ENCODE measurements at places on chromosomes 3 and 15. TPM values are rescaled to one million over a fixed set of nuclear protein-coding genes. Genes with fewer than 3 reads are reported as not detected.

Gene MYZAP
- total RNA-seq = 0.84 TPM

Gene SCN5A
- total RNA-seq = 0.45 TPM

Gene ZIC1
- total RNA-seq = 1.7 TPM

DNA sequence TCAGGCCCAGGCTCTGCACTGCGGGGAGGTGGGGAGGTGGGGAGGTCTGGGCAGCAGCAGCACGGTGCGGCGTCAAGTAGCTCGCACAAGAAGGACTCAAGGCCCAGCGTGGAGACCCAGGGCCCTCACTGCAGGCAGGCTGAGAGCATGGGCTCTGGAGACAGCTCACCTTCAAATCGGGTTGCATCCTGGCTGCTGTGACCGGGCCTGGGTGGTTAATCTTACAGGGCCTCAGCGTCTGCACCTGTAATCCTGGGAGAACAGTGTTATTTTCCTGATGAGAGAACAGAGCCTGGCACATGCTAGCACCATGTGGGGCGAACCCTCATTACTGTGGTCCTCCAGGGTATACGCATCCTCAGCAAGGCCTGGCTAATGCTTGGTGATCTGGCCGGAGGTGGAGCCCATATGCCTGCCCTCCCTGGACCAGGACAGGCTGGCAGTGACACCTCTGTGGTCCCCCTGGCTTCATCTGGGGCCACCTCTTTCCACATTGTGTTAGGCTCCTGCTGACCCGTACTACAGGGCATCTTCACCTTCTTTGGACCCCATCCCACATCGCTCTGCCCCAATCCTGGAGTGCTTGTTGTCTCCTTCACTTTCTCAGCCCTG lies 55.5 kb downstream of the RGMA start:
- H3K27ac ChIP-seq = no peak overlapping the region
- no peaks in the 10 kb centered on the region for H3K36me3 ChIP-seq
- H3K27me3 ChIP-seq = no peaks in the 10 kb centered on the region
- DNase-seq = no peak

DNA sequence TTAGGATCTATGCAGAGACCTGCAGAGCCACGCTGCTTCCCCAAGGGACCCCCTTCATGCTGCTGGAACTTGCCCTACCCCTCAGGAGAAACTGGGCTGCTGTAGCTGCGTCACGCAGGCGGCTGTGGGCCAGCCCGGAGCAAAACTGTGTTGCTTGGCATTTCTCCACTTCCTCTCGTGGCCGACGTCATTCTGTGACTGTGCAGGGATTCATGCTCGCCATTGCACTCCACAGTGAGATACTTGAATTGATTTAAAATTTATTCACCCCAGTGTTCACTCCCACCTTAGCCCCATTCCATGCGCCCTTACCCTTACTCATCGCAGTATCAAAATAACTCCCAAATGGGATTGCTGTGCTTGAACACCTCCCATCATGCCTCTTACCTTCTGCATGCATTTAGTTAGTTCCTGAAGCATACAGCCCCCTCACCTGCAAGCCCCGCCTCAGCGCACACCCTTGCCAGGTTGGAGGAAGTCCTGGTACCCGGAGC lies 45.7 kb downstream of the TMEM44 start:
- H3K27me3 ChIP-seq = no peaks in the 10 kb centered on the region
- no peak overlapping the region for H3K27ac ChIP-seq
- no peaks in the 10 kb centered on the region for H3K36me3 ChIP-seq
- no peaks in the 10 kb centered on the region for H3K4me1 ChIP-seq
- H3K4me3 ChIP-seq = no peak overlapping the region
- peak; percentile 89 for DNase-seq

DNA sequence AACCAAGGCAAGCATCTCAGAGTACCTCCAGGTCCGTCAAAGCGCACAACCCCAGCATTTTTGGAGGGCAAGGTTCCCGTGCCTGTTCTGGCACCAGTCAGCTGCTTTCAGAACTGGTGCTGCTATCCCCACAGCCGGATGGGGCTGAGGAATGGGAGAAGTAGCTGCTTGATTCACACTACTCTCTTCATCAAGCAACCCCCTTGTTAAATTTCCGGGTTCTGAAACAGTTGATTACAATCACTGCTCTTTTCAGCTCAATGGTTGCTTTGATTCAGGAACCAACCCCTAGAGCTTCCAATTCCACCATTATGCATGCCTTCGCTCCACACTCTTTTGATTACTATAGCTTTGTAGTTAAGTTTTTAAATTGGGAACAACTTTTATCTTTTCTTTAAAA lies 12.3 kb upstream of the UBA7 start:
- H3K4me1 ChIP-seq = no peaks in the 10 kb centered on the region
- H3K36me3 ChIP-seq = no peaks in the 10 kb centered on the region
- DNase-seq = no peak
- H3K27ac ChIP-seq = no peak overlapping the region
- no peak overlapping the region for H3K4me3 ChIP-seq
- no peaks in the 10 kb centered on the region for H3K27me3 ChIP-seq

GRCh38 chr3:115928376-115928775 lies 305.1 kb downstream of the GAP43 start:
- H3K36me3 ChIP-seq = no peaks in the 10 kb centered on the region
- DNase-seq = no peak
- no peak overlapping the region for H3K27ac ChIP-seq
- no peaks in the 10 kb centered on the region for H3K27me3 ChIP-seq

Gene ANO10
- 42.6 TPM for total RNA-seq

Gene BLM
- 0.94 TPM for total RNA-seq

Gene SERPINI2
- 0.49 TPM for total RNA-seq

- H3K4me3 ChIP-seq = no peak overlapping the region
- H3K27me3 ChIP-seq = no peaks in the 10 kb centered on the region
- no peak overlapping the region for H3K27ac ChIP-seq
- no peaks in the 10 kb centered on the region for H3K36me3 ChIP-seq
- DNase-seq = no peak
- no peaks in the 10 kb centered on the region for H3K4me1 ChIP-seq
Measured at GRCh38 chr3:141152801-141153678, 78.6 kb upstream of the PXYLP1 start.

DNA sequence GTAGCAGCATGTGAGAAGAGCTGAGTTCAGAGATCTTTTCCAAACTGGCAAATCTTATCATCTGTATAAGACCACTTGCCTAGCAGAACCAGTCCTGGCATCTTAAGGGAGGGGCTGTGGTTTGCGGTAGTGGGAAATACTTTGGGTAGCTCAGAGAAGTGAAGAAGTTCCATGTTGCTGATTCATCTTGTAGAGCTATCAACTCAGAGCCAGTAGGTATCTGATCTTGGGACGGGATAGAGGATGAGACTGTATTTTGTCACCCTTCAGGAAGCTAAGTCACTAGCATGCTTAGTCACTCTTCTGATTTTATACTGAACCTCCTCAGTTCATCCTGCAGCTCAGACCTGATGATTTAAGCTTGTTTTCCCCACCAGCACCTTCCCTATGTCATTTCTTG lies 211.4 kb downstream of the NR1D2 start:
- no peaks in the 10 kb centered on the region for H3K36me3 ChIP-seq
- no peak overlapping the region for H3K27ac ChIP-seq
- no peak for DNase-seq

Gene HIGD2B
- not detected for total RNA-seq

DNA sequence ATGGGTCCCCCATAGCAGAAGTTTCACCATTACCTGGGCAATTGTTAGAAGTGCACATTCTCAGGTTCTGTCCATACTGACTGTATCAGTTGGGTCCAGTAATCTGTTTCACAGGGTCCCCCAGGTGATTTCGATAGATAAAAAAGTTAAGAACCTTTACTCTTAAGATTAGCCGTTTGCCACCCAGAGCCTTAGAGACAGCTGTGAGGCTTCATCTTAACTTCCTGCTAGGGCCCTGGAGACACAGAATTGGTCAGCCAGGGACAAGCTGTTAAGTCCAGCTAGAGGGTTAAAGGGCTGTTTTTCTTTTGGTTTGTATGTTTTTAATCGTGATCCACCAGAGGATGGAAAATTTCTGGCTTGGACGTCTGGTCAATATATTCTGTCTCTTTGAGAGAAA lies 6.7 kb downstream of the FAM162A start:
- no peak overlapping the region for H3K4me3 ChIP-seq
- no peak for DNase-seq
- no peak overlapping the region for H3K27ac ChIP-seq
- no peaks in the 10 kb centered on the region for H3K4me1 ChIP-seq
- H3K27me3 ChIP-seq = no peaks in the 10 kb centered on the region

DNA sequence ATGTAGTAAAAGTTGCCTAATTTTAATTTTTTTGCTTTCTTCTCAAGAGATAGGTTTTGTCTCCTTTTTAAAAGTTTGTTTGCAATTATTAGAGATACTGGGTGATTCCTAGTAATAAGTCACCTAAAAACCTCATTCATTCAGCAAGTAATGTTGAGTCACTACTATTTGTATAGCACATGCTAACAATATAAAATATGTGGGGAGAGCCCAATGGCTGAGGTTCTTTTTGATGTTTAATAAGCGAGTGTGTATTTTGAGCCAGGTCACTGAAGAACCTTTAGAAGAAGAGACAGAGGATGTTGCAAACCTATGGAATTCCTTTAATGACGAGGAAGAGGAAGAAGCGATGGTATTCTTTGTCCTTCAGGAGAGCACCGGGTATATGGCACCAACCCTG lies 123.7 kb upstream of the CHRM5 start:
- H3K27ac ChIP-seq = no peak overlapping the region
- no peaks in the 10 kb centered on the region for H3K4me1 ChIP-seq
- H3K27me3 ChIP-seq = no peaks in the 10 kb centered on the region
- no peak for DNase-seq

DNA sequence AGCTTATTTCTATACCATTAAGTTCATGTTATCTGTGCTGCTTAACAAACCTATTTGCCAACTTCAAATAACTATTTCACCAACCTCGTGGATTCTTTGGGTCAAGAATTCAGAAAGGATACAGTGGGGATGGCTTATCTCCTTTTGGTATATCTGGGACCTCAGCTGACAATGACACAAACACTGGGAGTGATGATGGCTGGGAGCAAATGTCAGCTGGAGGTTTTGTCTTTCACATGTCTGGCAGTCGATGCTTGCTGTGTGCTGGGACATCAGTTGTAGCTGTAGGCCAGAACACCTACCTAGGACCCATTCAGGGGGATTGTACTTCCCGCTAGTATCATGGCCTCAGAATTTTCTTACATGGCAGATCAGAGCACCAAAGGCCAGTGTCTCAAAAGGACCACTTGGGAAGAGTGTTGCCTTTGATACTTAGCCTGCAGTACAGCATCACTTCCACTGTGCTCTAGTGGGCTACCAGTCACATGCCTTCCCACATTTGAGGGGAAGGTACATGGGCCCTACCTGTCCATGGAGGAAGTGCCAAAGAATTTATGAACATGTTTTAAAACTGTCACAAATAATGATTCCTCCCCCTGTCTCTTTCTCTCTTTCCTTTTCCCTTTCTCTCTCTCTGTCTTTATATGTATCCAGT lies 23.7 kb upstream of the FAM98B start:
- no peaks in the 10 kb centered on the region for H3K4me1 ChIP-seq
- H3K27ac ChIP-seq = no peak overlapping the region
- no peaks in the 10 kb centered on the region for H3K27me3 ChIP-seq
- H3K4me3 ChIP-seq = no peak overlapping the region
- no peaks in the 10 kb centered on the region for H3K36me3 ChIP-seq
- no peak for DNase-seq

GRCh38 chr3:16511681-16512434 lies 1.6 kb downstream of the RFTN1 start:
- DNase-seq = peak; percentile 86
- peak overlapping the region; percentile 10 for H3K27ac ChIP-seq
- no peaks in the 10 kb centered on the region for H3K36me3 ChIP-seq
- H3K4me1 ChIP-seq = peaks cover 2% of the 10 kb centered on the region

Gene RPSA
- 479 TPM for total RNA-seq

Gene CAPN3
- total RNA-seq = 22.6 TPM

Gene STX19
- not detected for total RNA-seq

DNA sequence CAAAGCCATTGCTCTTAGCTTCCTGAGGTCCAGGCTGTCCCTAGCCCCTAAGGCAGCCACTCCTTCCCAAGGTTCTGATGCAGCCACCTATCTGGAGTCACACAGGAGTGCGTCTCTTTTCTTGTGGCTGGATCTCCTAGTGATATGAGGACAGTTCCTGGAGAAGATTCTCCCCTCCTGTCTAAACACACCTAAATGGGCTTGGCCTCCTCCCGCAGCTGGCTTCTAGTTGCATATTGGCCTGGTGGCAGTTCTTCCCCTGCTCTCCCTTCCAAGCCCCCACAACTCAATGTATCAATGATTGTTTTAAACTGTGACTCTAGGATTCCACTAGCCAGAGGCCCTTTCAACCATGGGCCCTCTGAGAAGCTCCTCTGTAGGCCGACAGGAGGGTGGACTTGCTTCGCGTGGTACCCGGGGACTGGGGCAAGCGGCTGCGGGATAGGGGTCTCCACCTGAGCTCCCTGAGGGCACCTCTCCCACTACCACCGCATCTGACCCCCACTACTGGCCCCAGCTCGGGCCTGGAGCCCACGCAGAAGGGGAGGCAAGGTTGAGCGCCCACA lies 1.4 kb downstream of the ITGA11 start:
- DNase-seq = no peak
- no peaks in the 10 kb centered on the region for H3K27me3 ChIP-seq
- peaks cover 6% of the 10 kb centered on the region for H3K4me1 ChIP-seq
- peak overlapping the region; percentile 67 for H3K4me3 ChIP-seq
- peak overlapping the region; percentile 78 for H3K27ac ChIP-seq

Gene OSBPL10
- 47.9 TPM for total RNA-seq

Gene TJP1
- 120 TPM for total RNA-seq

DNA sequence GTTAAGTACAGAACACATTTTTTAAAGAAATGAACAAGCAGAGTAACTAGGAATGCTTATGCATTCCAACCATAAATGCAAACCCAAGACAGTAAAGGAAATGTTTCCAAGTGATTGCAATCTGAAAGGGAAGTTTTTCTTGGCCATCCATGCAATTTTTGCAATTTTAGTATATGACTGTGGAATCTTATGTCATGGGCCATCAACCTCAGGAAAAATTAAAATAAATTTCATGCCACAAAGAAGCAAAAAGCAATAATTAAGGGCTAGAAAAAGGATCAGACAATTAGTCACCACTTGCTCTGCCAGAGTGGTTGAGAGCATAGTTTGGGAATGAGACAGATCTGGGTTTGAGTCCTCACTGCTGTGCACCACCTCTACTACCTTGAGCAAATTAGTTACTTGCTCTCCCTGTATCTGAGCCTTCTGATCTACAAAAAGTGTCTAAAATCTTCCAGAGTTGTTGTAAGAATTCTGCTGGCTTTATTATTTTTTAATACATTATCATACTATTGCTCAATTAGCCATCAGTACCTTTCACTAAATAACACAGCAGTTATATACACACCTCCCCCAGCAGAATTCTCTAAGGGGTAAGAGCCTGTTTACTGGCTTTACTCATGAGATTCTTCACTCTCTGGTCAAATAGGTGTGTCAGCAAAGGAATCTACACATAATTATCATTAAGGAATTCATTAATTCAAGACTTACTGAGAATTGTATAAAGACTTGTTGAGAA lies 49.7 kb upstream of the FBN1 start:
- H3K4me3 ChIP-seq = no peak overlapping the region
- no peak for DNase-seq

DNA sequence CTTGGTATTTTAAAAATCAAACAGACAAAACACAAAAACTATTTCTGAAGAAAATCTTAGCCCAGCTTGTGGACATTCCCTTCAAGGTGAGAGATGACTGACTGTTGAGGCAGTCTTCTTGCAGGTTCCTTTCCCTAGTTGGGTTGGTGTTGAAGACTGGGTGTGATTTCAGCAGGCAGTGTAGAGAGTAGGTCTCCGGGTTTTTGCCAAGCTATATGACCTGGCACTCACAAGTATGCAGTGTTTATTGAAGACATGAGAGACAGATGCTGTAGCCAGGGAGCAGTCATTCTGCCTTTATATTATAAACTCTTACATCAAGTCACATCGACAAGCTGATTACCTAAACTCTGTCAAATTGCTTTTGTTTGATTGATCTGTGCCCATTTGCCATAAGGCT lies 17.5 kb downstream of the SENP8 start:
- H3K36me3 ChIP-seq = no peaks in the 10 kb centered on the region
- no peak overlapping the region for H3K27ac ChIP-seq
- H3K27me3 ChIP-seq = no peaks in the 10 kb centered on the region
- H3K4me3 ChIP-seq = no peak overlapping the region
- DNase-seq = no peak

Gene SUSD5
- total RNA-seq = 230 TPM
